ENCODE measurements at places on chromosomes 16 and 17.

DNA sequence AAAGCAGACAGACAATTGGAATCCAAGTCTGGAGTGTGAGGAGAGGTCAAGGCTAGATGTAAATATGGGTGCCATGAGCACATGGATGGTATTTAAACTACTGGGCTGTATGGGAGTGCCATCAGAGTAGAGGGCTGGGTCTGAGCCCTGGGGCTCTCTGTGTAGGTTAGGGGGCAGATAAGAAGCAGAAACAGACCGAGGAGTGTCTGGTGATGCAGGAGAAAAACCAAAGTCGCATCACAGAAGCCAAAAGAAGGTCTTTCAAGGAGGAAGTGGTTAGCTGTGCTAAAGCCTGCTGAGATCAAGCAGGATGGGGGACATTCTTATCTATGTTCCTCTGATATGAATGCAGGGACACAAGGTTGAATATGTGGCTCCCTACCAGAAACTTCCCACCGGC, 1.9 kb downstream of the TSEN54 start:
- no peak for DNase-seq

GRCh38 chr17:1969712-1970111, 55.4 kb downstream of the RTN4RL1 start:
- no peak for DNase-seq

- DNase-seq, result no peak
Observed at GRCh38 chr16:51408357-51408756, 257.3 kb upstream of the SALL1 start.

DNA sequence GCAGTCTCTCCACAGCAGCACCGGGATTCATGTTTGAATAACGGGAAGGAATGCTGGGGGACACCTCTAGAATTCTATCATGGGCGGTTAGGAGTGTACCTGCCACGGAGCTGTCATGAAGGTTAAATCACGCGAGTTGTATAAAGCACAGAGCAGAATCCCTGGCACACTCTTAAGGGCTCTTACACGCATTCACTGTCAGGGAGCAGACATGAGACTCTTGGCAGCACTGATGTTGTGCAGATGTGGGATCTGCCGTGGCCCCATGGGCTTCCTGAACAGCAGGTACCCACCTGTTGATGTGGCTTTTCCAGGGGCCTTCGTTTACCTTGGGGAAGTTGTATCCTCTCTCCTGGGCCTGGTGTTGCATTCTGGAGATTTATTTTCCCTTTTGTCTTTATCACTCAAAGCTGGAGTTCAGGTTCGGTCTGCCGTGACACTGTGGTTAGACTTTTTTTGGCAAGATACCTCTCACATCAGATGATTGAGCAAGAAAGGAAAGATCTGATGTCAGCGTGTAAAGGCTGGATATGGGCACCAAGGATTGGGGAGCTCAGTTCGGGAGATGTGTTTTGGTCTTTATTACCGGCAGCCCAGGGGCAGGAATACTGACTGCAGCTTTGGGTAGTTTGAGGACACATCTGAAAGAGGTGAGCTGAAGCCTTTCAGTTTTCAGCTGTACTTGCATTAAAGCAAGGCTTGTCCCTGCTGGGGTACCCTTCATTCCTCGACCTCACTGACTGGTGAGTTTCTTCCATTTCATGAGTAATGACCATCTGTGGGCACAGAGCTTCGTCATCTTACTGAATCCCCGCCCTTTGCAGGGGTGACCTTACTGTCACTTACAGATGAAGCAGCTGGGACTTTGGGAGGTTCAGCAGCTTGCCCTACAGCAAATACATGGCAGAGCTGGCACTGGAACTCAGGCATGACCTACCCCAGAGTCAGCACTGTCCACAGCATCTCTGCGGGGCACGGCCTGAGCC, 19.3 kb downstream of the KNOP1 start:
- no peak for DNase-seq

GRCh38 chr17:38441429-38442061, 13.3 kb downstream of the ARHGAP23 start:
- DNase-seq, result no peak

DNA sequence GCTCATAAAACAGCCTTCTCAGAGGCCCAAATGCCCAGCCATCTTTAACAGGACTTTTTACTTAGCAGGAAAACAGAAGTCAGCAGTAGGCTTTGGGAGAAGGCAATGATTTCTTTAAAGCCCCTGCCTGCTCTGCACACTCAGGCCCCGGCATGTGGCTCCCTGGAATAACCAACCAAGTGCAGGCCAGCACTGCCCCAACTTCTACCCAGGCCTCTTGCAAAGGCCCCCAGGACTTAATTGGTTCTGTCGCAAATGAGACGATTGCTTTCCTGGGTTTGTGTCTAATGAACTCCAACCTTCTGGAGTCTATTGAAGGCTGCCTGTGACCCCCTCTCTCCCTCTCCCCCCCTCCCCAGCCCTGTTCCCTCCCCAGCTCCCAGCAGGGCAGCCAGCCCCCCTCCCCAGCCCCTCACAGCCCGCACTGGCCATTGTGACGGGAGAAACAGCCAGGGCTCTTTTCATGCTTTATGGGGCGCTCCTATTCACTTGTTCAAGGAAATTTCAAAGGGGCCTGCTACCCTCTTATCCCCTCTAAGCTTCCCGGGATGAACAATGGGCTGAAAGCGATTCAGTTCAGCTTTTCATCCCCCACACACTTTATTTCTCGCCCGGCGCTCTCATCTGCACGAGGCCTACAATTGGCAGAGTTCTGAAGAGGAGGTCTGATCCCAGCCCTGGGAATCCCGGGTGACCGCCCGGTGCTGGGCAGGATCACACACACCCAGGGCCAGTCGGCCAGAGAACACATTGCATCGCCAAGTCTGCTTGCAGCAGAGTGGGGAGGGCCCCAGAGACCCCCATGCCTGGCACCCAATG, 15.5 kb downstream of the AXIN2 start:
- DNase-seq, result no peak

DNA sequence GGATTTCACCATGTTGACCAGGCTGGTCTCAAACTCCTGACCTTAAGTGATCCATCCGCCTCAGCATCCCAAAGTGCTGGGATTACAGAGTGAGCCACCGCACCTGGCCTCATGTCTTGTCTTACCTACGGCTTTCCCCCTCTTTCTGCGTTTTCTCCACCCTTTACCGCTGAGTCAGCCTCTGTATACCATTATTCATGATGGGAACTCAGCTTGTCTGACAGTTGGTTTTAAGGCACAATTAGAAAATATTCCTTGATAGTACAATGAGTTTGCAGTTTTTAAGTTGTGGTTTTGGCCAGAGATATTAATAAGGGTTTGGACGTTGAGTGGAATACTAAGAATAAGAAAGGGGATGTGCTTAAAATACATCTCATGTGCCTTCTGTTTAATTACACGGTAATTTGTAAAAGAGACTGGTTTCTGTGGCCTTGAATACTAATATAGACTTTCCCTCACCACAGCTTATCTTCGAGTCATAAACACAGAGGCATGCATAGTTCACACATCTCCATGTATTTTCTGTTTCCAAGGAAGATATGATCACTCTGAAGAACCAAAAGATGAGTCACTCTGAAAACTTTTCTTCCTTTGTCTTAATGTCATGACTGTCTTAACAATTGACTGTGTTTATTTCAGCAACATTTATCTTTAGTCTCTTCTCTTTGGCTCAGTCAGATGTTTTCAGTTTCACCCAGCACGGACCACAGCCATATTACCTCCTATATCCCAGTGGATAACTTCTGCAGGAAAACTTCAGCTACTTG, 54.4 kb downstream of the PITPNC1 start:
- DNase-seq, result no peak

DNA sequence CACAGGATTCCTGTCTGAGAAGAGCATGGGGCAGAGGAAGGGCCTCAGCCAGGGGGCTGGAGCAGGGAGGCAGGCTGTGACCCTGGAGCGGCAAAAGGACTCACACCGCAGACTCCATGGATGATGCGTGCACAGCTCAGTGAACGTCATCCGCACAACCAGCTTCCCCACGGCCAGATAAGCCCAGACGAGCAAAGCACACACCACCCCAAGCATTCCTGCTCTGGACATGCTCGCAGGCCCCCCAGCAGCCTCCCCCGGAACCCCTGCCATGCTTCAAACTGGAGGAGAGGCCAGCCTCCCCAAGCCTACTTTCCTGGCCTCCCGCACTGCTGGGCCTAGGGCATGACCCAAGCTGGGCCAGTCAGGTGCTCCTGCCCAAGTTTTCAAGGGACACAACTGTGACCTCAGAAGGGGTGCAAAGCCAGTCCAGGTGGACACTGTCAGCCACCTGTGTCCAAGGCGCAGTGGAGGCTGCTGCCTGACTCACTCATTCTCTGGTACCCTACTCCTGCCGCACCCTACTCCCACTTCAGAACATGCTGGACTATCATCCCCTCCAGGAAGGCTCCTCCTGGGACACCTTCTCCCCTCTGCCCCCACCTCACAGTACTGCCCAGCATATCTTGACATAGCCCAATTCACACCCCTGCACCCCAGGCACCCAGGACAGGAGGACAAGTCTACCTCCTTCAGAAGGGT, 4.8 kb downstream of the BCAR1 start:
- no peak for DNase-seq

- no peak for DNase-seq
Observed at GRCh38 chr17:49409066-49409465, 5.6 kb downstream of the PHB1 start.

GRCh38 chr16:68402748-68403040, 45.6 kb downstream of the SMPD3 start:
- DNase-seq, result no peak

GRCh38 chr16:65445313-65446260, 323.7 kb upstream of the CDH11 start:
- DNase-seq, result no peak

DNA sequence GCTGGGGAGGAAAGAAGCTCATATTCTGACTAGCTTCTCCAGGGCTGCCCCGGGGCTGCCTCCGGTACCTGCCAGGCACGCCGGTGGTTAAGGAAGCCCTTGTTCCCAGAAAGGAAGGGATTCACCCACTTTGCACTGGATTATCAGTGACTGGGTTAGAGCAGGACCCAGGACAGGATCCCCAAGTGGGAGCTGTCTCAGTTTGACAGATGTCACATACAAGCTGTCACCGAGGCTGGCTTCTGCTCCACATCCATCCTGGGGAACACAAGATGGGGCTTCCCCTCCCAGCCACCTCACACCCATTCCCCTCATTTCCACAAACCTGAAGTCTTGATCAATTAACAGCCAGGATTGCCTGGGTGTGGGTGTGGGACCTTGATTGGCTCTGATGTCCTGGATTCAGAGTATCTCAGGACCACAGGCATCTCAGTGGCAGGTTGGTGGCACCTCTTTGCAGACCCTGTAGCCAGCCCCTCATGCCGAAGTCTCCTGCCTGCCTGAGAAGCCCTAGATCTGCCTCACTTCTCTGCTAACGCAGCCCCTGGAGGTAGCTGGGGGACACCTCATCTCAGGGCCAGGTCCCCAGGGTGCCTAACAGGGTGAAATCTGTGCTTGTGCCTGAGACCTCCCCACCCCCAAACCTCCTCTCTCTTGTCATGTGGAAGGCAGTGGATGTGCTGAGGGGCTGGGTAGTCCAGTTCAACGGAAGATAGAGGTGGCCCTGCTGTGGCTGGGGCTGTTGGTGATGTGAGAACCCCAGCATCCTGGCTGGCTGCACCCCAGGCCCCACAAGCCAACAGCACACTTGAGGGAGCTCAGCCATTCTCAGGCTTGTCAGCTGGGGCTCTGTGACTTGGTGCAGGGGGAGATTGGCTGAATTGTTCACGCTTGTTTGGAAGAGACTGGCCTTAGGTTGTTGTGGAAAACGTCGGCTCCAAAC, 1.4 kb downstream of the CACNG5 start:
- no peak for DNase-seq

DNA sequence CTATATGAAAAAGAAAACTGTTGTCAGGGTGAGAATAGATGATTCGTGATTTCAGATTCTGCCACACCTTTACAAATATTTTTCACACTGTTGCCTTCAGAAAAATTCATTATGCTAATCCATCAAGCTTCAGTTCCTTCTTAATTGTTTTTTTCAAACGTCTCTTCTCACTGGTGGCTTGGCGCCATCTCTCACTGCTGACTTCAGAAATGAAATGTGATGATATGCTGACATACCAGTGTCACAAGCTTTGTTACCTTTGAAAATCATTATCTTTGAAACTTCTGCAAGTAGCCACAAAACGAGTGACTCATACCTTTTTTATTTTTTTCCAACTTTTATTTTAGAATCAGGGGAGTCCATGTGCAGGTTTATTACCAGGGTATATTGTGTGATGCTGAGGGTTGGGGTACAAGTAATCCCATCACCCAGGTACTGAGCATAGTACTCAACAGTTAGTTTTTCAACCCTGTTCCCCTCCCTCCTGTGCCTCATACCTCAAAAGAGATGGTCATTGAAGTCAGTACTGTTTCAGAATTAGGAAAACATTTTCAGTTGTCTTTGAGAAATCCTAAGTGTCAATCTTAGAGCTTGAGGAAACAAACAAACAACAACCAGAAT, 14.0 kb upstream of the KRT222 start:
- no peak for DNase-seq

GRCh38 chr16:82055117-82055516, 20.1 kb downstream of the HSD17B2 start:
- no peak for DNase-seq

GRCh38 chr17:49472527-49472926, 22.6 kb upstream of the NGFR start:
- no peak for DNase-seq

- DNase-seq, result no peak
Observed at GRCh38 chr17:32493976-32494513, 7.3 kb downstream of the CDK5R1 start.

DNA sequence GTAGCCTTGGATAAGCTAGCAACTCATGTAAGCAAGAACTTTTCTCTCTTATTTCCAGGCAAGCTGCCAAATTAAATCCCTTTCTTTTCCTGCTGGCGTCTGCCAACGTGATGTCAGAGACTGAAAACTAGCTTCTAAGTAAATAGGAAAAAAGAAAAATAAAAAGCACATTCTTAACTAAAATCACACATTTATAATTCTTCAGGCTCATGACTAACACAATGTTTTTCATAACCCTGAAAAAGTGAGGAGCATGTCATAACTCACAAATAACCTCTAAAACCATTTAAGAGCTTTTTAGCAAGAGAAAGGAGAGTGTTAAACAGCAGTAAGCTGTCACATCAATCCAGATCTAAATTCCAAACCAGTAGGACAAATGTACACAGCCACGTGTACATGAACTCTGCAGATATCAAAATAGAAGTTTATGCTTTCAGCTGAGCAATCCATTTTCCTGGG, 110.0 kb downstream of the N4BP1 start:
- DNase-seq, result no peak

DNA sequence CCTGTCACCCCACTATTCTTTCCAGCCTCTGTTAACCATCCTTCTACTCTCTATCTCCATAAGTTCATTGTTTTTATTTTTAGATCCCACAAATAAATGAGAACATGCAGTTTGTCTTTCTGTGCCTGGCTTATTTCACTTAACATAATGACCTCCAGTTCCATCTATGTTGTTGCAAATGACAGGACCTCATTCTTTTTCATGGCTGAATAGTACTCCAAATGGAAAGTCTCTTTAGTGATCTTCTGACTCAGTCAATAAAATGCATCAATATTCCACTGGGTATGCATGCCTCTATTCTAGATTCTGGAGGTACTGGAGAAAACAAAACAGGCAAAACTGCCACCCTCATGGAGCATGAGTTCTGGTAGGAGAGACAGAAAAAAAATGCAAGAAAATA, 459.0 kb downstream of the XYLT1 start:
- DNase-seq, result no peak

- no peak for DNase-seq
Observed at GRCh38 chr17:7293159-7293558, 1.3 kb downstream of the YBX2 start.
